ENCODE measurements at places on chromosomes 4 and X. TPM values are rescaled to one million over a fixed set of nuclear protein-coding genes. Genes with fewer than 3 reads are reported as not detected.

The VCX3B gene
- not detected for total RNA-seq

The NLGN3 gene
- 0.09 TPM for total RNA-seq

The RAI2 gene
- 2.4 TPM for total RNA-seq

The CDS1 gene
- under 0.01 TPM for total RNA-seq

The SULT1B1 gene
- total RNA-seq, result 2.1 TPM

The ACE2 gene
- not detected for total RNA-seq

The CXCL10 gene
- not detected for total RNA-seq

The VCX3A gene
- not detected for total RNA-seq

The FAM9B gene
- not detected for total RNA-seq

The FUNDC2 gene
- 111 TPM for total RNA-seq

The ARR3 gene
- total RNA-seq, result not detected

The AADAT gene
- total RNA-seq, result 0.65 TPM

The COL4A6 gene
- total RNA-seq, result 0.95 TPM

The WDFY3 gene
- 74.3 TPM for total RNA-seq

The TCP11X2 gene
- total RNA-seq, result not detected

The TLR10 gene
- total RNA-seq, result not detected

The CLTRN gene
- total RNA-seq, result under 0.01 TPM

Data from dermis lymphatic vessel endothelial cell (primary cell).